ENCODE measurements at places on chromosomes 7 and 10. TPM values are rescaled to one million over a fixed set of nuclear protein-coding genes. Genes with fewer than 3 reads are reported as not detected.

ANKRD7 gene
- total RNA-seq = 0.30 TPM

GPR85 gene
- total RNA-seq = not detected

ELOVL3 gene
- 0.35 TPM for total RNA-seq

NEUROG3 gene
- not detected for total RNA-seq

HERC4 gene
- total RNA-seq = 25.2 TPM

RBM48 gene
- 6.4 TPM for total RNA-seq

ADRA2A gene
- total RNA-seq = 0.23 TPM

GLI3 gene
- 0.45 TPM for total RNA-seq

ELFN1 gene
- total RNA-seq = 0.30 TPM

AQP1 gene
- 0.39 TPM for total RNA-seq

MRPS16 gene
- 162 TPM for total RNA-seq

DIP2C gene
- 16.6 TPM for total RNA-seq

ASB15 gene
- total RNA-seq = not detected

MKLN1 gene
- 35.5 TPM for total RNA-seq

MALRD1 gene
- total RNA-seq = not detected

EGR2 gene
- total RNA-seq = 0.38 TPM

TFR2 gene
- total RNA-seq = 2.2 TPM

SPDYE5 gene
- not detected for total RNA-seq

MEOX2 gene
- not detected for total RNA-seq

Data from A549 treated with dexamethasone at 1 μM for 4 hours (cell line).